Ecto neural progenitor cell (in vitro differentiated cells): ENCODE measurements at places on chromosomes 7 and 10.

DNA sequence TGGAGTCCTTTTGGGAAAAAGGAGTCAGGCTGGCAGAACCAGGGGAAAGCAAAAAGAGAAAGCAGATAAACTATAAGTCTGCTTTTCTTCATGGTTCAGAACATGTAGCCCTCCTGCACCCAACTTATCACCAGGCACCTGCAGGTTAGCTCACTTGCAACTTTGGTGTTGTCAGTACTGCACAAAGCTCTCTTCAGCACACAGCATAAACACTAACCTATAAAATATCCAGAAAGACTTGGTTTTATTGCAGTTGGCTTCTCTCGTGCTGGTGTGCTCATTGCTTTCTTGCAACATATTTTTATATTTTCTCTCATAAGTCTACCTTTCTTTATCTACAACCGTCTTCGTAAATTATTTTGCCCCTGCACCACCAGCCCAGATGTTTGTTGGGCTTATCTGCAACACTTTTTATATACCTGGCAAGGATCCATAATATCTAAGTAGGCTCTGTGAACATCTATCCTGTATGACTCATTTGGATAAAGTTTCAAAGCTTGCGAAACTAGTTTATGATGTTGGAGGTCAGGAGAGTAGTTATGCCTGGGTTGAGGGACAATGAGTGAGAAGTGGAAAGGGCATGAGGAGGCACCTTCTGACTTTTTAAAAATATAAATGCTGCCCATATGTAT is 164.6 kb downstream of the ANKRD30A start:
- no peak for DNase-seq

GRCh38 chr7:26686448-26686981 is 177.9 kb downstream of the SKAP2 start:
- DNase-seq = no peak

DNA sequence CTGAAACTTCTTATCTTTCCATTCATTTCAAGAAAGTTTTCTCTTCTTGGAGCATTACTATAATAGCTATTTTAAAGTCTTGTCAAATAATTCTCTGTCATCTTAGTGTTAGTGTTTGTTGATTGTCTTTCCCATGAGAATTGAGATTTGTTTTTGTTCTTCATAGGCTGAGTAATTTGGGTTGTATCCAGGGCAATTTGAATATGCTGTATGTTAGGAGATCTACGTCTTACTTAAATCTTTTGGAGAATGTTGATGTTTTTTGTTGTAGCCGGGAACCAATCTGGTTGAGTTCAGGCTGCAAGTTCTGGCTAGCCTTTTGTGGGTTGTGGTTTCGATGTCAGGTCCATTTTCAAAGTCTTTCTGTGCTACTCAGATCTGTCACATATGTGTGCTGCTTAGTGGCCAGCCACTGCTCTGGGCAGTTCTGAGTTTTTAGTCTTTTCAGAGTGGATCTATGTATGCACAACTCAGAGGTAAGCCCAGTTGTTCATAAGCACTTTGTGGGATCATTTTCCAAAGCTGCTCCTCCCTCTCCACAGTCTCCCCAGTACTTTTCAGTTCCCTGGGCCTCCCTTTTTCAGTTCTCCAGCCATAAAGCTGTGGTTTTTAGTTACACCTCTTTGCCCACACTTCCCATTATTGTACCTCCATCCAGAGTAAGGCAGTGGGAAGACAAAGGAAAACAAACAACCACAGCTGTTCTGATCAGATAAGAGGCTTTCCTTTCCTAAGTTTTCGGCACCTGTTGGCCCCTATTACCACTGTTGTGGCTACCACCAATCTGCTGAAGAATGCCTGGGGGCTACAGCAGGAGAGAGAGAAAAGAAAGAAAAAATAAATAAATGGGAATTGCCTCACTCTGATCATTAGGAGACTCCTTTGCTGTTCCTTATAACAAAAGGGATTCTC is 4.7 kb upstream of the CCNJ start:
- DNase-seq = no peak

DNA sequence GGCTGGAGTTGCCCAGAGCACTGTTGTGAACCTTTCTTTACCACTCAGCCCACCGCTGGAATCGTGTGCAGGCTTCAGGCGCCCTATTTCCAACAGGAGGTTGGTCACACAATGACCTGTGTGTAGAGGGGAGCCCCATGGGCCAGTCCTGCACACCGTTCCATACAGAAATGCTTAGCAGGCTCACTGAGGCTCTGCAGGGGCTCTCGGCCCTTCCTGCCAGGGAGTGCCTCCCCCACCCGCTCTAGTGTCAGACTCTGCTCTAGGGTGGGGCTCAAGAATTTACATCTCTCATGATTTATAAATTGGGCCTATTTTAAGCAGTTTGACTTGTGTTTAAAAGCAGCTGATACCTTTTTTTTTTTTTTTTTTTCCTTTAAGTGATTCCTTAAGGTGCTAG is 42.0 kb downstream of the SHH start:
- DNase-seq = no peak

GRCh38 chr7:45968856-45969541 is 47.9 kb upstream of the IGFBP3 start:
- DNase-seq = no peak

DNA sequence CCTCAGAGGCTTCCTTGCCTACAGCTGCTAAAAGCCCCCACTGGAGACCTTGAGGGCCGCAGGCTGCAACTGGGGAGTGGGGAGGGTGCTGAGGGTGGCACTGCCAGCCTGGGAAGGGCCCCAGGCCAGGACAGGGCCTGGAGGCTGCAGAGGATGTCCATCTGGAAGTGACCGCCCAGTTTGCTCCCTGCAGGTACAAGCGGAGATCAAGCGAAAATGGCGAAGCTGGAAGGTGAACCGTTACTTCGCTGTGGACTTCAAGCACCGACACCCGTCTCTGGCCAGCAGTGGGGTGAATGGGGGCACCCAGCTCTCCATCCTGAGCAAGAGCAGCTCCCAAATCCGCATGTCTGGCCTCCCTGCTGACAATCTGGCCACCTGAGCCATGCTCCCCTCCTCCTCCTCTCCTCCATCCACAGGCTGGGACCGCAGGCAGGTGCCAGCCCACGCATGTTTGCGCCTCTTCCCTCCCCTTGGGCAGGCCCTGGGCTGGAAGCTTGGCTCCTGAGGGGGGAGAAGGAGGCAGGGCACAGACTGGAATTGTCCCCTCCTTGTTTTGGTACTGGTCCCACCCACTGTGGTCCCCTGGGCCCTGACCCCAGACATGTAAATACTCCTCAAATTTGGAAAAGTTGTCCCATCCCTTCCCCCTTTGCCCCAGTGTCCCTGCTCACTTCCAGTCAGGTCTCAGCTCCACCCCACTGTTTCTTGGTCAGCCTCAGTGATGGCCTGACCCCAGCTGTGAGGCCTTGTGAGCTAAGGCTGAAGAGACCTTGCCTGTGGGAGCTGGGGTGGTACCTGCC is 54.4 kb downstream of the ADCYAP1R1 start:
- peak; percentile 32 for DNase-seq

DNA sequence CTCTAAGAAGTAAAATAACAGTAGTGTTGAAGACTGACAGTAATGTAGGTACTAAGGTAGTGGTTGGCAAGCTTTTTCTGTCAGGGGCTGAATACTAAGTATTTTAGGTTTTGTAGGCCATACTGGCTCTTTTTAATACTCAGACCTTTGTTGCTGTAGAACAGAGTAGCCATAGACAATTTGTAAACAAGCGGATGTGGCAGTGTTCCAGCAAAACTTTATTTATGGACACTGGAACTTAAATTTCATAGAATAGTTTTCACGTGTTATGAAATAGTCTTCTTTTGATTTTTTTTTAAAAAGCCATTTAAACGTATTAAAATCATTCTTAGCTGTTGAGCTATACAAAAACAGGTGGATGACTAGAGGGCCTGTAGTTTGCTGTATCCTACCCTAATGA is 121.2 kb downstream of the MLLT10 start:
- no peak for DNase-seq

- no peak for DNase-seq
These were observed 59.9 kb downstream of the TNRC18 start for GRCh38 chr7:5363729-5364128.

DNA sequence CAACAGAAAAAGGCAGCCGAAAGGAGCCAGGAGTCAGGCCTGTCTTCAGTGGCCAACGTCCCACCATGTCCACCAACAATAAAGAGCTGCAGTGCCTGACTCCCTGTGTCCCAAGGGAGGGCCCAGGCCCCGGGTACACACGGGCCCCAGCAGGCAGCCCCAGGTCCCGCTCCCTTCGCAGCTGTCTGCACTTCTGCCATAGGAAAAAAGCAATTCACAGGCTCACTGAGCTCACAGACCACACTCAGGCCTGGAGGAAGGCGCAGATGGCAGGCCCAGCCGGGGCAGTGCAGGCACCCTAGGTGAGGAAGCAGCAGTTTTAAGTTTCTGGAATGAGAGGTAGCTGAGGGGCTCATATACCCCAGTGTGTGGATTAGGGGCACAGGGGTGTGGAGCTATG is 100.5 kb downstream of the PRKAG2 start:
- DNase-seq = no peak

GRCh38 chr10:15462253-15462897 is 91.3 kb upstream of the FAM171A1 start:
- no peak for DNase-seq

DNA sequence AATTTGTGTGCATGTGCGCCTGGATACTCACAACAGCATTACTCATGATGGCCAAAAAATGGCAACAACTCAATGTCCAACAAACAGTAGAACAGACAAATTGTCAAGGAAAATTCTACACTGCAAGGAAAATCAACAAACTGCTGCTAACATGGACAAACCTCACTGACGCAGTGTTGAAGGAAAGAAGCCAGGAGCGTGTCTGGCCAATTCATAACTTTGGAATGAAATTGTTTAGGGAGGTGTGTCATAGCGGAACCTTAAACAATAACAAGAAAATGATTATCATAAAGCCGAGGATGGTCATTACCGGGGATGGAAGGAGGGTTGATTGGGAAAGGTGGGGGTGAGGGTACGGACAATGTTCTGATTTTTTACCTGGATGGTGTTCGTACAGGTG is 29.1 kb downstream of the ALOX5 start:
- no peak for DNase-seq

GRCh38 chr10:122864194-122864592 is 15.2 kb downstream of the FAM24B start:
- DNase-seq = no peak

- DNase-seq = no peak
These were observed 902 bp upstream of the CLDN15 start for GRCh38 chr7:101238226-101239182.

DNA sequence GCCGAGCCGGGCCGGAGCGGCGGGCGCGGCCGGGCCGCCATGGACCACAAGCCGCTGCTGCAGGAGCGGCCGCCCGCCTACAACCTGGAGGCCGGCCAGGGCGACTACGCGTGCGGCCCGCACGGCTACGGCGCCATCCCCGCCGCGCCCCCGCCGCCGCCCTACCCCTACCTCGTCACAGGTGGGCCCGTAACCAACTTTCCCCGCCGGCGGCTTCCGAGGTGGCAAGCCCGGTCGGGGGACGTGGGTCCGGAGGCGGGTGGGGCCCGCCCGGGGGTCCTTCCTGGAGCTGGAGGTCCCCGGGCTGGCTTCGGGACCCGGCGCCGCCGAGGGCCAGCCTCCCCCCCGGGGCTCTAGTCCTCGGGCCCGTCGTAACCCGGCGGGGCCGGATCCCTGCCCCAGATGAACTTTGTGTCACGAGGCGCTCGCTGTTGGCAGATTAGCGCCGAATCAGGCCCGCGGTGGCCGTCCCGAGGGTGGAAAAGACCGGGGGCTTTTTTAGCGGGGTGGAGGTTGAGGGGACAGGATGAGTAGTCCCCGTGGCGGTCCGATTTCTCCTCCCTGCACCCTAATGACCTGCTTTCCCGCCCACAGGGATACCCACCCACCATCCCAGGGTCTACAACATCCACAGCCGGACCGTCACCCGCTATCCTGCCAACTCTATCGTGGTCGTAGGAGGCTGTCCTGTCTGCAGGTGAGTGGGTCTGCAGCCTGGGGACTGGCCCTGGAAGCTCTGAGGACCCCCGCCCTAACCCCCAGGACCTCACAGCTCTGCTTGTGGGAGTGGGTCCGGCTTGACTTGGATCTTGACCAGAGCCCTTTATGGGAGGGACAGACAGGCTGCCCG is 496 bp downstream of the BRI3 start:
- DNase-seq = no peak

DNA sequence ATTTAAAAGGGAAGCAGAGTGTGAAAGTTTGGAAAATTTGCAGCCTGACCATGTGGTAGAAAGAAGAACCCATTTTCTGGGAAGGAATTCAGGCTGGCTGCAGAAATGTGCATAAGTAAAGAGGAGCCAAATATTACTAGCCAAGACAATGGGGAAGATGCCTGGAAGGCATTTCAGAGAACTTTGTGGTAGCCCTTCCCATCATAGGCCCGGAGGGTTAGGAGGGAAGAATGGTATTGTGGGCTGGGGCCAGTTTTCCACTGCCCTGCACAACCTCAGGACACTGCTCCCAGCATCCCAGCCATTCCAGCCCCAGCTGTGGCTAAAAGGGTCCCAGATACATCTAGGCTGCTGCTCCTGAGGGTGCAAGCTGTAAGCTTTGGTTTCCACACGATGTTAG is 278.5 kb upstream of the BMPER start:
- no peak for DNase-seq

DNA sequence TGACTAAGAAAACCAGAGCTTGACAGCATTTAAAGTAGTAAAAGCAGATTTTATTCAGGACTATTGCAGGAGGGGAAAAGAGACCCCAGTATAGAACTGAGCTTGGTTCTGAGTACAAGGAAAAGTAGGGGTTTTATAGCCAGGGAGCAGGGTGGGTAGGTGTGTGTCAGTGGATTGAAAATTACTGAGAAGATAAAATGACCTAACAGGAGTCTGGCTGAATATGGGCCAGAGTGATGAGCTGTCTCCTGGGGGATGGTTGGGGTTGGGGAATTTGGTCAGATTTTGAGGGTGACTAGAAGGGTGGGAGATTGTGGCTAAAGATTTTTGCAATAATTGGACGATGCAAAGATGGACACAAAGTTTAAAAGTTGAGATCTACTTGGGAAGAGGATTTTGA is 114.0 kb downstream of the ST7 start:
- DNase-seq = no peak

DNA sequence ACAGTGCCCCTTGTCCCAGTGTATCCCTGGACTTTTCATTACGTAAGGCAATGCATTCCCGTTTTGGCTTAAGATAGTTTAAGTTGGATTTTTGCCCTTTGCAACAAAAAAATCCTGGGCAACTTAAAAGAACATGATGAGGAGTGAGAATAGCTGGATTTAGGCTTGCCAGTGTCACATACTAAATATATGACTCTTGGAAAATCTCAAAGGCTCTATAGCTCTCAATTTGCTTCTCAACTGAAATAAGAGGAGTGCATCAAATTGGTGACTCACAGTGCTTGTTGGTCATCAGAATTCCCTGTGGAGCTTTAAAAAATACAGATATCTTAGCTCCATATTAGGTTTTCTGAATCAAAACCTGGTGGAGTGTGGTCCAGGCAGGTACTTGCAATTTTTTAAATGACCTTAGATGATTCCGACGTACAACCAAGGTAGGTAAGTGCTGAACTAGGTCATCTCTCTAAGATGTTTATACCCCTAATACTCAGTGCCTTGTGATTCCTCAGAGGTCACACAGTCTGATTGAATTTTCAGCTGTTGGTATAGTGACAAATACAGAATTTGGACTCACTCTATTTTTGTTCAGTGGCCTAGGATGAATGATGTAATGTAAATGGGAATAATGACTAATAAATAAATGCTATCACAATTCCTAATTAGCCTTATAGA is 33.9 kb upstream of the ORC5 start:
- DNase-seq = no peak

GRCh38 chr7:143902332-143902899 is 440 bp upstream of the TCAF1 start:
- no peak for DNase-seq

- DNase-seq = no peak
These were observed 242.6 kb downstream of the GLRX3 start for GRCh38 chr10:130378556-130379400.

- DNase-seq = no peak
These were observed 4.4 kb upstream of the SEMA3C start for GRCh38 chr7:80923211-80923612.
